T-helper 9 cell (primary cell): ENCODE measurements at places on chromosomes 13 and 19.

DNA sequence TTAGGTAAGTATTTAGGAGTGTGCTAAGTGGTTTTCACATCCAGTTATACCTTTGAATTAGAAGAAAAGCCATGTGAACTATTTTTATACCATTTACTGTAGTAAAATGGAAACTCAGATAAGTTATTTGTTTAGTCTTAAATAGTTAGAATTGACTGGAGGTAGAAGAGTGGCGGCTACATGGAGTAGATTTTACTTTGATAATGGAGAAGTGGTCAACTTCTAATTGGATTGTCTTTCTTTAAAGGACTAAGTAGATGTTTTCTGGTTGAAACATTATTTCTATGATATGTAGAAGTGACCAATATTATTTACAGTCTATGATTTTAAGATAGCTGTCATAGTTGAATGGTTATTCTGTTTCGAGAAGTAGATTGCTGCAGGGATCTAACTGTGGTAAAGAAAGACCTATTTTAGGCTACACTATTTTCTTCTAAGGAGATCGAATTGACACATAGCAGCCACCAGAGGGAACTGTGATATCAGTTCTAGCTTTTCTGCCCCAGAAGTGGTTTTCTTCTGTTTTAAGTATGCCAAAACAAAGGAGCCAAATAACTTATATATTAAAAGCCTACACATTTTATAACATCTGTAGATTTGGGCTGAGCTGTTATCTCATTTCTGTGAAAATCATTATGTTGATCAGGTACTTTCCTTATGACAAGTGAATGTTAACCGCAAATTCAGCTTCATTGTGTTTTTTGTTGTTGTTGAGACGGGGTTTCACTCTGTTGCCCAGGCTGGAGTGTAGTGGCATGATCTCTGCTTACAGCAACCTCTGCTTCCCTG lies 26.1 kb downstream of the ZMYM2 start:
- DNase-seq, result no peak

DNA sequence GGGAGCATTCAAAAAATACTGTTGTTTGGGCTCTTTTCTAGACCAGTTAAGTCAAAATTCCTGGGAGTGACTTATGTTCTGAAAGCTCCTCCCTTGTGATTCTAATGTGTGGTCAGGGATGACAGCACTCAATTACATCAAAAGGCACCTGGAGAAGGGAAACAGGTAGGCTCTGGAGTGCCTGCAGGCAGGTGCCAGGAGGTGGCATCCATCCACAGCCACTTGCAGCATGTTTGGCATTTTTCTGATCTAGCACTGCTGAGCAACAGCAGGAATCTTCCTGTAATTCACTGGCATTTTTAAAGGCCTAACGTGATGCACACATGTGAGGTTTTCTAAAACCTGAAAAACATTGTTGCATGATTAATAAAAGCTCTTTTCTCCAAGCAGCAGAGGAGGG lies 94.6 kb downstream of the CCNA1 start:
- DNase-seq, result no peak

- no peak for DNase-seq
Observed at GRCh38 chr13:39484506-39485313, 118.3 kb downstream of the LHFPL6 start.

- DNase-seq, result no peak
Observed at GRCh38 chr19:1395194-1396018, 5.9 kb downstream of the GAMT start.

DNA sequence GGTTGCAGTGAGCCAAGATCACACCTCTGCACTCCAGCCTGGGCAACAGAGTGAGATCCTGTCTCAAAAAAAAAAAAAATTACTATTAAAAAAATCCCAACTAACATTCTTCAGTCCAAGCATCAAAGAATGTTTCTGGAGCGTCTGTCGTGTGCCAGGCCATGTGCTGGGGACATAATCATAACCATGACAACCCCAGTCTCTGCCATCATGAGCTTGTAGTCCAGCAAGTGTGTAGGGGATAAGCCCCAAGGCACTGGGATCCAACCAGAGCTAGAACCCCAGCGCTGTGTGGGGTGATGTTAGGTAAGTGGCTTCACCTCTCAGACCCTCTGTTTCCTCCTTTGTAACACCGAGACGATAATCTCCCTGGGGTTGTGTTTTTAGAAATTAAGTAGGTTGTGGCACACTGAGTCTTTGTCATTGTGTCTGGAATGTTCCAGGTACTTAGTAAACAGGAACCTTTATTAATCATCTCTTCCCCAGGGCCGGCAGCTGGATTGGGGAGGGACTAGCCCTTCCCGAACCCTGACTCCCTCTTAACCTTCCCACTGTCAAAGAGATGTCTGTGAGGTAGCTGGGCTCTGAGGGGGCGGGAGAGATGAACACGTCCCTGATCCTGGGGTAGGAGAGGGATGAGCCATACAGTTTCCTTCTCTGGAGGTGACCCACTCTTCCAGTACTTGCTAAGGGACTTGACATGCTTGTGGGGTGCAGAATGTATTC lies 5.2 kb downstream of the ITPKC start:
- DNase-seq, result no peak

GRCh38 chr13:33963895-33964294 lies 145.9 kb downstream of the RFC3 start:
- no peak for DNase-seq

- DNase-seq, result no peak
Observed at GRCh38 chr19:3162418-3163229, 15.9 kb upstream of the S1PR4 start.

DNA sequence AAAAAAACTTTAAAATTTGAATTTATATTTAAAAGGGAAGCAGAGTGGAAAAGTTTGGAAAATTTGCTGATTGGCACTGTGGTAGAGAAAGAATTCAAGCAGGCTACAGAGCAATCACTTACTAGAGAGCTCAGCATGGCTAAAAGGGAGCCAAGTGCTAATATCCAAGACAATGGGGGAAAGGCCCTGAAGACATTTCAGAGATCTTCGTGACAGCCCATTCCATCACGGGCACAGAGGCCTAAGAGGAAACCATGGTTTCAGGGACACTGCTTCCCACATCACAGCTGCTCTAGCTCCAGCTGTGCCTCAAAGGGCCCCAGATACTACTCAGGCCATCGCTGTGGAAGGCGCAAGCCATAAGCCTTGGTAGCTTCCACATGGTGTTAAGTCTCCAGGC lies 73.7 kb downstream of the SGCG start:
- DNase-seq, result no peak

DNA sequence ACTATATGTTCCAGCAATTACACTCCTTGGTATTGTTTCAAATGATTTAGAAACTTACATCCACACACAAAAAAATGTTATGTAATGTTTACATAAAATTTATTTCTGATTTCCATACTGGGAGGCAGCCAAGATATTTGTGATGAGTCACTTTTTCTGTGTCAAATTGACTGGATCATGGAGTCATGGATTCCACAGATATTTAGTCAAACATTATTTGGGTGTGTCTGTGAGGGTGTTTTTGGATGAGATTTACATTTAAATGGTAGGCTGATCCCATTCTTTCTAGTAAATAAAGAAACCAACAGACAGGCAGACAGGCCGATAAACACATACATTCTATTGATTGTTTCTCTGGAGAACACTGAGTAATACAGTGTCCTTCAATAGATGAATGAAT lies 562.8 kb downstream of the SLITRK6 start:
- no peak for DNase-seq

- DNase-seq, result peak; percentile 34
Observed at GRCh38 chr19:43780706-43781525, at the start of gene KCNN4. KCNN4 (minus strand) TSS chr19:43780973; CDS start chr19:43780861, 112 bp downstream.

DNA sequence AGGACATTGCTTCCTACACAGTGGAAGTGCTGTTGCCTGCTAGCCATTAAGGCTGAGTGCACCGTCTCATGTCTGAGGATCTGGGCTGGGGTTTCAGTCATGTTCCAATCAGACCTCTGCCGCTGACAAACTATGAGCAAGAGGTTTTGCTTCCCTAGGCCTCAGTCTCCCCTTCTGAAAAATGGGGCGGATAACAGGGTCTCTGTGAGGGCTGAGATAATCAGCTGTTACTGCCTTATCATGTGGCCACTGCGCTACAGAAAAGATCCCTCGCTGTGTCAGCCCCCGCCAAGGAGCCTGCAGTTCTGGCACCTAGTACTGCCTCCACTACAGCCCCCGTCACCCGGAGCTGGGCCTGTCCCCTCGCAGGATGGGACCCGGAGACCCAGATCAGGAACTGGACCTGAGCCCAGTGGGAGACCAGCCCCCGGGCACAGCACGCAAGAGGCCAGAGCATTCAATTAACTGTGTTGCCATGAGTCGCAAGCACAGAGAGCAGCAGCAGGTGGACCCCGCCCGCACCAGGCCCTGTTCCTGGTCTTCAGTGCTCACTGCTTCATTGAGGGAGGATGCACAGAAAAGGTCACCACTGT lies 3.0 kb upstream of the PNKP start:
- DNase-seq, result no peak
